ENCODE measurements at places on chromosomes 5 and 9.

DNA sequence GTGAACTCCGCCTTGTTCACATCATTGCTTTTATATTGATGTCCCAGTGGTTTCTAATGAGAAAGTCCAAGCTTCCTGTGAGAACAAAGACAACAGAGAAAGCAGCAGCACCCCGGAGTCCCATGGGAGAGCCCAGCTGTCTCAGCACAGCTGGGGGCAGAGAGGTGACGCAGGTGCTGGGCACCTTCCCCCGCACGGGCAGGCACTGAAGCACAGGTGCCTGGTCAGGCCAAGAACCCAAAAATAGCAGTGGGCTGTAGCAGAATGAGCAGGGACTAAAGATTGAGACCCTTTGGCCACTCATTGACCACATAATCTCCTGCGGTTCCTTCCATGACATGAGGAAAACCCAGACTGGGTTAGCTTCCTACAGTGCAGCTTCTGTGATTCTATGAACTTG lies 18.8 kb downstream of the SRD5A1 start:
- no peak for DNase-seq

- no peak for DNase-seq
Measured at GRCh38 chr9:82101475-82101874, 112.9 kb downstream of the SPATA31D1 start.

DNA sequence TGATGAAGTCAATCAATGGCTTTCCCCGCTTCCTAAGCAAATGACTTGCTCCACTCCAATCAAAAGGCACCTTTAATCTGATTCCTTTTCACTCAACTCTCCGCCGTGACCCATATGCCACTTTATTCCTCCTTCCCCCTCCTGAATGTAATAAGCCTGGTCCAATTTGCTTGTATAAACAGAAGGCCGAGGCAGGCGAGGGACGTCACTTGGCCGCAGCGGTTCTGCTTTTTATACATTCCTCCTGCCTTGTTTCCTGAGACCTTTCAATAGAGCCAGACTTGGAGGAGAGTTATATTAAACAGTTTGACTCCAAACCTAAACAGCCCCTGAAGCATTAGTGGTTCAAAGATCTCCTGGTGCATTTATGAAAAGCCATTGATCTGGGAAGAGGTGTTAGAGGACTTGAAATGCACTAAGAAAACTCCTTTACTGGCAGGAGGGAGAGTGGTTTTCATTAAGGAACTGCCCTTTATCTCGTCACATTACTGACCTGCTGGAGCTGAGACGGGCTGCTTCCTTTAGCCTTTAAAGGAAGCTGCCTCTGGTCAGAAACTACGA lies 273.4 kb downstream of the SLIT3 start:
- no peak for DNase-seq

DNA sequence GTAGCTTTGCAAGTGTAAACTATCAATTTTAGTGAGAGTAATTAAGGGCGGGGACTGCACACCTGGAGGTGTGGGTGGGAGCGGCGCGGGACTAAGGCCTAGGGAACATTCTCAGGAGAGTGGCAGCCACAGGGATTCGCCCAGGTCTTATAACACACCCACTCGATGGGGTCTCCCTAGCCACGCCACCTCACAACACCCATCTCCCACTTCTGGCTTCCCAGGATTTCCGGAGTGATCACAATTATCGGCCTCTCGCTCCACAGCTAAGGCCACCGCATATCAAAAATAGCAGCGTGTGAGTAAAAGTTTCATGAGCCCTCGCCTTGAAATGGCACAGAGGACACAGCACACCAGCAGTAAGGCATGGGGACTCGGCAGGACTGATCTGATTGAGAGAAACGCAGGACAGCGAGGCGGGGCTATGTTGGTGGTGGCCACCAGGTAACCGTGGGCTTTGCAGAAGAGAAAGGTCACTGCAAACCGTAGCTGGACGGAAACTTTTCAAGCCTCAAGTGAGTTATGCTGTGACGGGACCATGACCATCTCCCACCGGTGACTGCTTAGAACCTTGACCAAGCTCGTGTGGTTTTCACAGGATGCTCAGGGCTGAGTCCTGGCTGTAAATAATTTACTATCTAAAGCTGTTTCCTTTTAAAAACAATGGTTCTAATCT lies 1.1 kb upstream of the LPAR1 start:
- DNase-seq, result no peak

DNA sequence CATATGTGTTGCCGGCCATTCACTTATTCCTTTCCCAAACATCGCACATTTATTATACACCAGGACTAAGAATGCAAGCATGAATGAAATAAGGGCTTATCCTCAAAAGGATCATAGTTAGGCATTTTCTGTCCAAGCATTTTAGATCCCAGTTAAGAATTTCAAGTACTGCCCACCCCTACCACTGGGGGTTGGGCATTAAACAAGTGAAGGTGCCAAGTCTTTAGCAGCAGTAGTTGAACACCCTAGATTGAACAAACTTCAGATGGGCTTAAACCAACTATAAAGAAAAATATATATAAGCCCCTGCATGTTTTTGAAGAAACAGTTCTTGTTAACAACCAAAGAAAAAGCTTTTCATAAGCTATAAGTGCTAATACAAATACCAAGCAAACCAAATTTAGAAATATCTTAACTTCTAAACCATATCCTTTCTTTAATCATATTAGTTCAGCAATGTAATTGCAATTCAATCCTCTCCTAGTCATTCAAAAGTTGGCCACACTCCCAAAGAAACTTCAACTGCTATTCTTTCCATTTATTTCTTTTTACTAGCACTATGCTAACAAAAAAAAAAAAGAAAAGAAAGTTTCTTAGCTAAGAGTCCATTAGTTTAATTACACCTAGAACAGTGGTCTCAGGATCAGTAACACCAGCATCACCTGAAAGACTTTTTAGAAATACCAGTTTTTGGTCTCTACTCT lies 149.8 kb downstream of the MLLT3 start:
- DNase-seq, result no peak

DNA sequence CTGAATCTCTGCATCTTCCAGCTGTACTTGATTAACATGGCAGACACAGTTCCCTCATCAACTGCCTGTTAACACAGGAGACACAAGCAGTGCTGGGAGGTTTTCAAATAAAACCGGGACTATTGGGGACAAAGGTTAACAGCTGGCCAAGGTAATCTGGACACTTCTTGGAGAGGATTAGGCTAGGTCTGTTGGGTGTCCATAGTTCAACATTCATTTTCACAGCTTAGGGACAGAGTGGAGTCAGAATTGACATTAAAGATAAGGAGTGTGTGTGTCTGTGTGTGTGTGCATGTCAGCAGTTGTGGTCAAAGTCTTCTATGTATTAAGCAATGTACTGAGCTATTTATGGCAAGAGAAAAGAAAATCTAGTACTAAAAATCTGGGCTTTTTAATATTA lies 216.2 kb downstream of the MED10 start:
- no peak for DNase-seq

DNA sequence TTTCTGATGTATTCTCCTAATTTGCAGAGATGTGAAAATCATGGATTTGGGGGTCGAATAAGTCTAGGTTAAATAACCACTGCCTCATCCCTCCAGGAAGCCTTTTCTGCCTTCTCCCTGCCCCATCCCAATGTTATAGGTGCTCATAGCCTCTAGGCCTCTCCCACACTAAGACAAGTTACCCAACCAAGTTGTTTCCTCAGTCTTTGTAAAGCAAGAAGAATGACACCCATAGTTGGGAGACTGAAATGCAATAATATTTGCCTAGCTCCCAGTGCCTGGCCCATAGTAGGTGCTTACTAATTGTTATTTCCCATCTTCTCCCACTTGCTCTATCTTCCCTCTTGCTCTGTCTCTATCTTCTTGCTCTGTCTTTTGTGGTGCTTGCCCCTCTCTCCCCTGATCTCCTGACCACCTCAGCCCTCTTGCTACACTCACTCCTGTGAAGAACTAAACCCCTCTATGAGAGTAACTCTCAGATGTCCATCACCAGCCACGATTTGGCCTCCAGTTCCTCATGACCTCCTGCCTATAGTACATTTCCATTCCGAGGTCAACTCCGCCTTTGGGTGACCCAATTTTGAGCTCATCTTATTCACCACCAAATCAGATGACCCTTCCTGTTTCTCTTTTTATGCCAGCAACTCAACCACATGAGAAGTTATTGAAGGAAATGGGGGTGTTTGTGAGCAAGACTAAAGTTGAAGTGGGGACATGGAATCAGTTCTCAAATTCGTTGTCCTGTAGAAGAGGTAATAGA lies 7.0 kb downstream of the AFAP1L1 start:
- DNase-seq, result no peak

- no peak for DNase-seq
Measured at GRCh38 chr5:7897014-7897600, 28.2 kb downstream of the MTRR start.

Data from CD8-positive, alpha-beta memory T cell (primary cell).